Effector CD8-positive, alpha-beta T cell (primary cell): ENCODE measurements at places on chromosomes 12 and 14.

GRCh38 chr12:77995436-77996167 is 164.9 kb downstream of the NAV3 start:
- no peak for DNase-seq

- DNase-seq, result no peak
Observed at GRCh38 chr14:101489092-101489760, 72.1 kb upstream of the DIO3 start.

GRCh38 chr12:26226629-26227360 is 31.4 kb downstream of the SSPN start:
- no peak for DNase-seq

GRCh38 chr12:117089463-117089862 is 9.8 kb downstream of the TESC start:
- no peak for DNase-seq

- DNase-seq, result no peak
Observed at GRCh38 chr12:94148739-94149118, 352 bp downstream of the PLXNC1 start.

DNA sequence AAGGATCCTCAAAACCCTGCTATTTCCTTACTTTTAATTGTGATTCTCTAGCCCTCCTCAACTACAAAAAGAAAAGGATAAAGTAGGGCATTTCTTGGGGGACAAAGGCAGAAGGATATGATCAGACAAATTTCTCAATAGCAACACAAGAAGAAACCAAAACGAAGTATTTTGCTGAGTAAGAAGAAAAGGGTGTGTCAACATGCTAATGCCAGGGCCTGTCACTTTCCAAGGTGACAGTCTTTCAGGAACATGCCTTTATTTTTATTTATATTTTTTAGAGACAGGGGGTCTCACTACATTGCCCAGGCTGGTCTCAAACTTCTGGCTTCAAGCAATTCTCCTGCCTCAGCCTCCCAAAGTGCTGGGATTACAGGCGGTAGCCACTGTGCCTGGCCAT is 39.8 kb downstream of the CBX5 start:
- DNase-seq, result no peak

- no peak for DNase-seq
Observed at GRCh38 chr12:88063375-88063774, 34.2 kb upstream of the C12orf50 start.

GRCh38 chr14:65156568-65157366 is 54.5 kb upstream of the MAX start:
- no peak for DNase-seq

DNA sequence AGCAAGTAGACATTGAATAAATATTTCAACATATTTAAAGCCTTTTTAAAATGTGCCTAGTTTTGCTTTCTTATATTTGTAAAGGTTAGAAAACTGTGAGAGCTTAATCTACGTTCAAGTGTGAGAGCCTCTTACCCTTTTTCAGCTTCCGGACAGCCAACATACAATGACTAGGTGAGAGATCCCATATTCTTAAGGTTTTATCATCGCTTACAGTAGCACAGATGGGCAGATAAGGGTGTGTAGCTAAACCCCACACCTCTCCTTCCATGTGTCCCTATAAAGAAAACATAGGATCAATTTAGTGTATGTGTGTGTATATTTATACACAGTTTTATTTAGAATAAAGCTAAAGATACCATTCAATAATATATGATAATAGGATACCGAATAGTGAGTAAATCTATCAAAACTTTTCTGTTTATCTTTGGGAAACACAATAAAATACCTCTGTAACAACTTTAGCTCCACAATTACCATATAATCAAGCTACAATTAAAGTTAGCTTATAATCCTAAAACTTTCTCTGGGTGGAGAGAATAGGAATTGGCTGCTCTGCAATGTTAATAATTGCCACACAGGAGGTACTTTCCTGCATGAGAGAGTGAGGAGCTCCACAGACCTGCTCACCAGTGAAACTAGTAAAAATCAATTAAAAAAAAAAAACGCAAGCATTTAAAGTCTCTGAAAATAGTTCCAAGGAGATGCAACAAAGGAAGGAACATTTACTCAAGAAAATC is 110.8 kb downstream of the EML5 start:
- DNase-seq, result no peak

GRCh38 chr14:41022932-41023331 is 583.7 kb upstream of the LRFN5 start:
- DNase-seq, result no peak

- DNase-seq, result no peak
Observed at GRCh38 chr12:29510591-29511185, 13.2 kb upstream of the OVCH1 start.

- no peak for DNase-seq
Observed at GRCh38 chr14:96783043-96783914, 13.9 kb upstream of the VRK1 start.

DNA sequence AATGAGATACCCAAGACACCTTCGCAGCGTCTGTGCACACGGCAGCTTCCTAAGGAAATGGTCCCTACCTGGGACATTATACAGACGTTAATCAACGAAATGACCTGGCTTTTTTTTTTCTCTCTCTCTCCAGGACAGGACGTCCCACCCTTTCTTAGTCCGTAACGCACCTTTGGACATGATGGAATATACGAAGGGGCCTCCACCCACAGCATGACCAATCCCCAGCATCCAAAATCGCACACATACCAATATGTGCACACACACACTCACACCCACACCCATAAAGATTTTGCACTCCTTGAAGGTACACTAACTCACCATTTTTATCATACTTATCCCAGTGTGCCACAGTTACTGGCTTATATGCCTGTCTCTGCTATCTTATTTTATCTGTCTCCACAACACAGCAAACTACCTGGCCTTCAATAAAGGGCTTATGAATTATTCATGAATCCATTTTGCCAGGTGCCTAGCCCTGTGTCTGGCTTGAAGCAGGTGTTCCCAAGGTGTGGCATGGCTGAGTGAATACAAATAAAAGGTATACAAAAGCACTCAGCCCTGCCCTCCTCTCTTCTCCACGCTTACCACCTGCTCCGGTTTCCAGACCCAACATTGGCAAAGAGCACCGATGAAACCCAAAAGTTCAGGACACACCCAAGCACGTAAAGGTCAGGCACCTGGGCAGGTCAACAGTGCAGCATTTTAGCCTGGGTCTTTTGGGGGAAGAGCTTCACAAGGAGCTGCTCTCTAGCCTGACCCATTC is 2.2 kb downstream of the SCNN1A start:
- no peak for DNase-seq

DNA sequence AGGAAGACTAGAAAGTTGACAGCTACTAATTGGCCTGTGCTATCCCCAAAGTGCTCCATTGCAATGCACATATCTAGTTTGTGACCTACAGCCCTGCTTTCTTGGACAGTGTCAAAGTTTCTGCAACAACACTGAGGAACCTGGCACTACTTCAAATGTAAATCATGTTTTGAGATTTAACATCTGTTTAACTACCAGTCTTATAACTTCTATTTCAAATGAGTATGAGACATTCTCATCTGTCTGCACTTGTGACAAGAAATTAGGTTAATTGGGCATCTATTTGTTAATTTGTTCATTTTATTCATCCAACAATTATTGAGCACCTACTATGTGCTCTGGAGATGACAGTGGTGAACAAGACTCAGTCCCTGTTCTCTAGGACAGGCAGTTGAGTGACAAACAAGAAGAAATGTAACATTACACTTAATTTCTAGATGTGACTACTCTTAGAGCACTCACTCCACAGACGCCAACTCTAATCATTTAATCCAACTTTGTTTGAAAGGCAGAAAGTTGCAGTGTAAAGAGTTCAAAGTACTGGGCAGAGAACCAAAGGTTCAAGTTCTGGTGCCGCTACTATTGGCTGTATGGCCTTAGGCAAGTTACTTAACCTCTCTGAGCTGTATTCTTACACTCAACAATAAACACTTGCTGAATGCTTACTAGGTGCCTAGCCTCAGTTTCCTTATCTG is 74.8 kb downstream of the HECTD4 start:
- no peak for DNase-seq

- DNase-seq, result no peak
Observed at GRCh38 chr12:6266971-6267721, 43.3 kb upstream of the PLEKHG6 start.

DNA sequence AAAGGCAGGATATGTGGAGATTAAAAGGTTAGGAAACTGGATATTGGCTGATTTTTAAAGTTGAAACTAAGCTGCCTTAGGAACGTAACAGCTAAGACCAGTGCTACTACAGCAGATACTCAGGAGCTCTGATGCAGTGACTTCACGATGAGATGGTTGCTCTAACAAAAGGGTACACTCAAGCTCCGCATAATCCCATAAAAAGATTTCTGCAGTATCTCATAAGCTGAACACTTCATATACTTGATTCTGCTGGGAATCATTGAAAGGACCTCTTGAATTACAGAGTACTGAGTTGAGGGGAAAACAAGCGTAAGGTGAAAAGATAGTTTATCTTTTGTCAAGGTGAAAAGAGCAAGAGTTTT is 3.7 kb downstream of the RNF10 start:
- no peak for DNase-seq
